Fibroblast of skin of back (primary cell): ENCODE measurements at places on chromosomes 13 and 19.
A peak's percentile ranks its signal among the peaks of the same experiment; 100 is the strongest.

DNA sequence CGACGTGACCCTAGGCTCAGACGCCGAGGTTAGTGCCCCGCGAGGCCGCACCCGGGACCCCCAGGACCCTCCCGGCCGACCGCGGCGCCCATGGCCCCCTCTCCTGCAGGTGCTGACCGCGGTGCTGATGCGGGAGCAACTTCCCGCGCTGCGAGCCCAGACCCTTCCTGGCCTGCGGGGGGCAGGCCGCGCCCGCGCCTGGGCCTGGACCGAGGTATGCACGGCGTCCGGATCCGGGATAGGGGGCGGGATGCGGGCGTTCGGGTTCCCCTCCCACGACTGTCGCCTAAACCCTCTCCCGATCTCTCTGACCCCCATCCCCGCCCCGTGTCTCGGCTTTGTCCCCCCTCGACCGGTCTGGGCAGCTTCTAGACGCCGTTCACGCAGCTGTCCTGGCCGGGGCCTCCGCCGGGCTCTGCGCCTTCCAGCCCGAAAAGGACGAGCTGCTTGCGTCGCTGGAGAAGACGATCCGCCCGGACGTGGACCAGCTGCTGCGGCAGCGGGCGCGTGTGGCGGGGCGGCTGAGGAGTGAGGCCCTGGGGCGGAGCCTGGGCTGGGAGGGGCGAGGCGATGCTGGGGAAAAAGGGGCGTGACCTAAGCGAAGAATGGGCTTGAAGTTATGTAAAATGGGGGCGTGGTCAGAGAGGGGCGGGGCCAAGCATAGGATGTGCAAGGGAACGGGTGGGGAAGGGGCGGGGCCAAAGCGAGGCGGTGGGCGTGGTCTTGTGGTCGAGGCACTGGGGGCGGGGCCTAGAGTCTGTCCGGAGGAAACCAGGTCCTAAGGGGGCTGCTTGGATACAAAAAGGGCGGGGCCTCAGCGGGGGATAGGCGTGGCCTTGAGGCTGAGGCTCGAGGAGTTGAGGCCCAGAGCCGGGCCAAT lies 16.0 kb upstream of the COLGALT1 start:
- peak; percentile 92 for DNase-seq

DNA sequence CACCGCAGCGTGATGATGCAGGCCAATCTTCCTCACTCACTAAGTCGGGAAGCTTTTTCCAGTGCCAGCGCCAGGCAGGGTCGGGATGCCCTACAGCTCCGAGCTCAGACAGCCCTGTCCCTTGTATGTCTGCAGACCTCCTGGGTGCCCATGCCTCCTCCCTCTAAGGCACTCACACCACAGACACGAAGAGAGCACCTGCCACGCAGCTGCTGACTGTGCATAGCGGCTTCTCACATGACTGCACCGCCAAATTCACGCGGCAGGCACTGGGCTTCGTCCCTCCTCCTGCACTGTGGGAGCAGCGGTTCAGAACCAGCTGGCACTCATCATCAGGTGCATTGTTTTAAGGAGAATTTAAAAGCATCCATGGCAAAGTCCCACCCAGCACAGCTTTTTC lies 88.1 kb downstream of the SLC7A1 start:
- no peak for DNase-seq

DNA sequence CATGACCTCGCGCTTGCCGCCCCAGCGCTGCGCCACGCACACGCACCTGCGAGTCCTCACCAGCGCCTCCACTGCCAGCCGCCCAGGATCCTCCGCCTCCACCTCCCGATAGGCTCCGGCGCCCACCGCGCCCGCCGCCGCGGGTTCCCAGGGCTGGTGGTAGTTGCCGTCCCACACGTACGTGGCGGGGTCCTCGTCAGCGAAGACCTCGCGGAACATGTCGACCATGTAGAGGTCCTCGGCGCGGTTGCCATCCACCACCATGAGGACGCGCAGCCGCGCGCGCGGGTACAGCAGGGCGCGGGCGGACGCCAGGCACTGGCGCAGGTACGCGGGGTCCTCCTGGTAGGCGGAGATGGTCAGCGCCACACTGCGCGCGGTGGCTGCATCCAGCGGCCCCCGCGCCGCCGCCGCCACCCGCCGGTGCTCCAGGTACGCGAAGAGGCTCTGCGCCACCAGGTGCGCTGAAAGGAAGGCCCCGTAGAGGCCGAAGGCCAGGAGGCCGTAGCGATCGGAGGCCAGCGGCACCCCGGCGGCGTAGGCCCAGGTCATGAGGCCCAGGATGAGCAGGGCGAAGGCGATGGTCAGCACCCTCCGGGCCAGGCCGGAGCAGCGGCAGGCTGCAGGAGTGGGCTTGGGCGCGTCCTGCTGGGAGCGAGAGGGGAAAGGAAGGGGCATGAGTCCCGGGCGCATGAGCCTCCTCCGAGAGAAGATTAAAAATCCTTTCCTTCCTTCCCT lies 4.4 kb downstream of the HAS1 start:
- no peak for DNase-seq

- DNase-seq, result no peak
Observed at GRCh38 chr13:73981595-73981994, 152.6 kb downstream of the KLF12 start.

- no peak for DNase-seq
Observed at GRCh38 chr19:55692681-55693081, 17.7 kb downstream of the EPN1 start.

DNA sequence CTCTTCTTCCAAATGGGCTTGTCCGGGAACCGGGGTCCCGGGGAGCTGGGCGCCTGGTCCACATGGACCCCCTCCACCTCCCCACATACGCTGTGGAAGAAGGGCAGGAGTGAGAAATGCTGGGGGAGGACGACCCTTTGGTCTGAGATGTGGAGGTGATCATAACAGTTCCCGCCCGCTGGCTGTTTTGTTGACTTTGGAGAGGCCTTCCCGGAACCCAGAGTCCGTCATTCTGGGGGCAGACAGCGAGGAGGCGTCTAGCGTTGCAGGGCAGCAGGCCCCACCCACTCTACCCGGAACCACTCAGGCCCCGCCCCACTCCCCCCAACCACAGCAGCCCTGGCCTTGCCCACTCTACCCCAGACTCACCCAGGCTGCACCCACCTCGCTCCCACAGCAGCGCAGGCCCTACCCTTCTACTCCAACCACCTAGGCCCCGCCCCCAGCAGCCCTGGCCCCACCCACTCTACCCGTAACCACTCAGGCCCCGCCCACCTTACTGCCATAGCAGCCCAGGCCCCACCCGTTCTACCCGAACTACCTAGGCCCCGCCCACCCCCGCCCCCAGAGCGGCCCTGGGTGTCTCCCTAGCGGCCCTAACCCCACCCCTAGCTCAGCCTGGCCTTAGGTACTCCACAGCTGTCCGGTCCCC lies 7.1 kb downstream of the GPR108 start:
- DNase-seq, result no peak

- peak; percentile 39 for DNase-seq
Observed at GRCh38 chr13:97121894-97122293, 100.2 kb upstream of the MBNL2 start.

- DNase-seq, result no peak
Observed at GRCh38 chr19:39212375-39212742, 8.3 kb upstream of the SYCN start.

- DNase-seq, result peak; percentile 67
Observed at GRCh38 chr13:63983366-63983765, 2567.7 kb upstream of the PCDH20 start.

GRCh38 chr13:28411831-28412353 lies 83.0 kb downstream of the FLT1 start:
- DNase-seq, result peak; percentile 35

DNA sequence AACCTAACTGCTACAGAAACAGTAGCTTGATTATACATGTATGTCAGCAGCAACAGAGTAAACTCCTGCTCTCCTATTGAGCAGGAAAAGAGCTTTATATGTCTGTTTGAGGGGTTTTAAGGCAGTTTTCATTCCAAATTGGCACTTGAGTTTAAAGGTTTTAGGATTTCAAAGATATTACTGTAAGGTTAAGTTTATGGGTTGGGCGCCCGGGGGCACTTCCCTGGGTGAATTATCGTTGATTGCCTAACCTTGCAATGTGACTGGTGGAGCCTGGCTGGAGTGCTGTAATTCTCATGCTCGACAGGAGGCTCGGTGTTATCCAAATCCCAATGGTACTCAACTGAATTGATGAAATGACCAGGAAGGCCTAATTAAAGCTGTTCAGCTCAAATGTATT lies 1586.1 kb downstream of the OLFM4 start:
- DNase-seq, result no peak

DNA sequence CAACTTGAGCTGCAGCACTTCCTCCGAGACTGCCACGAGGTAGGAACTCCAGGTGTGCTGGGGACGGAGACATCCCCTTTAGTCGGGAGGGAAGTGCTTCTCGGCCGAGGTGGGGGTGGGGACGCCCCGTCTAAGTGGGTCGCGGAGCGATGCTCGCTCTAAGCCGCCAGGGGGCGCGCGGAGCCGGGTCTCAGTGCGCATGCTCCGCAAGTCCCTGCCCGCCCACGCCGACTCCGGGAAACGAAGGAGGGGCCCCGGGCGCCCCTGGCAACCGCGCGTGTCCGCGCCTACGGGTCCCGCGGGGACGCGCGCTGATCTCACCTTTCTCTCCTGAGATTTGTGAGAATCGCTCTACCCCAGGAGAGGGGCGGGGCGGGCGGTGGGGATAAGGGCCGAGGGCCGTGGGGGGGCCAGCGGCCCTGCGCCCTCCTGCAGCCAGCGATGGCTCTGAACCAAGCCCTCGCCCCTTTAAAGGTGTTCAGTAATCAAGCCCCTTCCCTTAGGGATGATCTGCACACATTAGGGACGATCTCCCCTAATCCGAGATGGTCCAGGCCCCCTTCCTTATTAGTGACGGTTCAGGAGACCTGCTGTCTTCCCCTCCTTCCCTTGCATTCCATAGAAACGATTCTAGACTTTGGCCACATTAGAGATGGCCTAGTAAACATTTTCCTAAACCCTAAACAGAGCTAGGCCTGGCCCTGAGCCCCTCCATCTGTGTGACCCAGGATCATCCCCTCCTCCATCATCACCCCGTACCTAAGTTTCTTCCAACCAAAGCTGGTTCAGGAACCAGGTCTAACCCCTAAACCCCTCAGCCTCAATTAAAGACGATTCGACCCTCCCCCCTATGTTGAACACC lies 47.3 kb upstream of the SHKBP1 start:
- DNase-seq, result peak; percentile 65

DNA sequence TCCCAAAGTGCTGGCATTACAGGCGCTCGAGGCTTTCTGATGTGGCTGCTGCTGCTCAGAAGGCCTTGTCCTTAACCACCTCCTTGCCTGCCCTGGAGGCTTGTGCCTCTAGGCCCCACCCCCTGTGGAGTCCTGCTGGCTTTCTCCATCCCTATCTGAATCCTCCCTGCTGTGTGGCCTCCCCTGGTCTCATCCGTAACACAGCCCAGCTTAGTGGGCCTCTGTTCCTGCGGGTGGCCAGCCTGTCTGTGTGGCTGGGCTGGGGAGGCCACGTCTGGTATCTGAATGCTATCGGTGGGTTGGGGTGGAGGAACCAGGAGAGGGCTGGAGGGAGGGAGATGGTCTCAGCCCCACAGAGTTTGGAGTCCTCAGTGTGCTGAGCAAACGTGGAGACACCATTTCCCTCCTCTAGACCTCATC lies 4.7 kb downstream of the RPL28 start:
- DNase-seq, result no peak

GRCh38 chr13:73544175-73544574 lies 485.4 kb downstream of the KLF5 start:
- no peak for DNase-seq

GRCh38 chr13:29595380-29596063 lies at the start of gene SLC7A1:
SLC7A1 (minus strand) TSS chr13:29595688; CDS start chr13:29536188, 59,500 bp downstream.
- DNase-seq, result peak; percentile 91

DNA sequence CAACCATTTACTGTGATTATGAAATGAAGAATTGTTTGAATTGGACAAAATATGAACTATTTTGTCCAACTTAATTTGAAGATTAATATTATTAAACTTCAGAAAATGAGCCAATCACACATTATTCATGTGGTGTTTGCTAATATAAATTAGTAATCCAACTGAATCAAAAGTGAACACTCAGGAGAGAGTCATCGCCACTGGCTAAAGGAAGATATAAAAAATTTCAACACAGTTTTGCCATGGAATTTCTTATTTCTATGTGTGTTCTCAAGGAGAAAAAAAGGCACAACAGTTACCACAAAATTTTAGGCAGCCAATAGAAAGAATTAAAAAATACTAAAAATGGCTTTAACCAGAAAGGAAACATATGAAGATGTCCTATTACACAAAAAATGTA lies 2683.8 kb downstream of the PCDH9 start:
- no peak for DNase-seq

DNA sequence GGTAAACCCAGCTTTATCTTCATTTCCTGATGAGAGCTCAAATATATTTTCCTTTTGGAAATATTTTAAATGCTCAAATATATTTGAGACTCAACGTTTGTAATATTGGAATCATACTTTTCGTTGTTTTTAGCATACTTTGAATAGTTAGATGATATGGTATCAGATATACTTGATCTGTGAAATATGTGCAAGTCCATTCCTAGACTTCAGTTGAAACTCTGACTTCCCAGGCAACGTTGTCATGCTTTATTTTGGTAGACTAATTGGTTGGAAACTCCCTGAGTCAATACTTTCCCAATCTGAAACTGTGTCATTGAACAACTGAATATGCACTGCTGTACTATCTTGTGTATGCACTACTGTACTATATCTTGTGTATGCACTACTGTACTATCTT lies 378.5 kb downstream of the MYO16 start:
- DNase-seq, result peak; percentile 83

GRCh38 chr13:78596736-78597601 lies 6.4 kb downstream of the POU4F1 start:
- no peak for DNase-seq

GRCh38 chr19:10019246-10019645 lies 6.0 kb downstream of the RDH8 start:
- peak; percentile 62 for DNase-seq

GRCh38 chr19:23384858-23385257 lies 10.4 kb downstream of the ZNF91 start:
- DNase-seq, result no peak

DNA sequence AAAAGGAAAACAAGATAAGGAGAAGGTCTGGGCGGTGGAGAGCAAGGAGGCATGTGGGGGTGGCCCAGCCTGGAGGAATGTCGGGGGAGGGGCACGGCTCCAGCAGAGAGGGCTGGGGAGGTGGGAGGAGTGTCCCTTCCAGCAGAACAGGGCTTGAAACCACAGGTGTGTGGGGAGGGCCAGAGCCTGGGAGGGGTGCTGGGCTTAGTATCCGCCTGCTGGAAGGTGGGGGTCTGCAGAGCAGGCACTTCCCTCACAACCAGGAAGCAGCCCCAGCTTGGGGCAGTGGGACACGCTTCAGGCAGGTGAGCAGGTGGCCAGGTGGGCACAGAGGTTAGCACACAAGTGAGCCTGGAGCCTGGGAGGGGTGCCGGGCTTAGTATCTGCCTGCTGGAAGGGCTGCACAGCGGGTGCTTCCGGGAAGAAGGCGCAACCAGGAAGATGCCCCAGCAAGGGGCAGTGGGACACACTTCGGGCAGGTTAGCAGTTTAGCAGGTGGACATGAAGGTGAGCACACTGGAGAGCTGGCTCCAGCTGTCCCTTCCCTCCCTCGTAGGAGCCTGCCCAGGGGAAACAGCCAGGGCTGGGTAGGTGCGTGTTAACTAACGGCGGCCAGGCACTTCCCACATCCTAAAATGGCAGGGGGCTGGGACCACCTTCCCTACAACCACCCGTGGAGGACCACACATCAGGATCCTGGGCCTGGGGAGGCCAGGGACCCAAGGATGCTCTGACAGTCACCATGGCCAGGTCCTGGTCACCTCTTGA lies 3.0 kb downstream of the GAS6 start:
- DNase-seq, result peak; percentile 41
